Non-pigmented ciliary epithelial cell (primary cell): ENCODE measurements at places on chromosomes 5 and 9.

- no peak for DNase-seq
These were observed 23.1 kb downstream of the CENPK start for GRCh38 chr5:65539827-65540226.

DNA sequence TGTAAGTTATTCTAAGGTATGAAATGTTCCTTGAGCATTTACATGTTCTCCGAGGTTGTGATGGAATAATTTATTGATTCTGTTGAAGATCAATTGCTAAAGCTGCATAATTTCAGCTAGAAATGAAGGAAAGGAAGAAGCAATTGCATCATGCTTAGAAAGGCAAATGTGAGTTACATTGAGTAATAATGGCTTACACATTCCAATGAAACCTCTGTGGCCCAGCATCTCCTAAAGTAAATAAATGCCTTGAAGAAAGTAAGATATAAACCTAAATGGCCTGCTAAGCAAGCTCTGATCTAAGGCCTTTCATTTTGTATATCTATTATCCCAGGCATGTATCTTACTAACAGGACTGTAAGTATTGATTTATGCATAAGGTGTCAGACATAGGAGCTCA lies 677.3 kb upstream of the RGMB start:
- DNase-seq, result peak; percentile 65

DNA sequence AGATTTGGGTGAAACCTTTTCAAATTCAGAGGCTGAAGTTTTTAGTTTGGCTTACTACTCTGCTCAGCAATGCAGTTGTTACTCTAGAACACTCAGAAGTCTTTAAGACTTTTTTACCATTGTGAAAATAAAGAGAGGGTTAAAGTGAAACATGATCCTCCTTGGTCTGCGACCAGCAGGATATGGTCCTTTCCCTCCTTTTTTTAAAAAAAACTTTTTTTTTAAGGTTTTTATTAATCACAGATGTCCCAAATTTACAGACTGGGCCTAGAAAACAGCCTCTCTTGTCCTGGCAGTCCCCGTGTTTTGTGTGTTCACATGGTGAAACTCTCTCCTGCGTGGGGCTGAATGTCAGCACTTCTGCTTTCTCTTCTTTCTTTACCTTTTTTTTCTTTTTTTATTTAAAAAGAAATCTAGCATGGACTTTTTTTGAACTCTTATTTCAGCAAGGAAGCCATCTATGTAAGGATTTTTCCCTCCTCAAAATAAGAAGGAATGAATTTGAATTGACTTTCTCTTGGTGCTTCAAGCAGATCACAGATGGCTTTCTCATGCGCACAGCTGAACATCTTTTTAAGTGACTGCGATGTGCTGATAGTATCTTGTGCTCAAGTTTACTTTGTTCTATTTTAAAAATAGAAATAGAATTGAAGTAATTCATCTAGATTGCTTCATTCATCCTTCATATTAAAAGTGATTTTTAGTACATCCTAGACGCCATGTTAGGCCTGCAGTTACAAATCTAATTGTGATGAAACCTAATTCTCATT lies 128.7 kb upstream of the OTULINL start:
- no peak for DNase-seq

DNA sequence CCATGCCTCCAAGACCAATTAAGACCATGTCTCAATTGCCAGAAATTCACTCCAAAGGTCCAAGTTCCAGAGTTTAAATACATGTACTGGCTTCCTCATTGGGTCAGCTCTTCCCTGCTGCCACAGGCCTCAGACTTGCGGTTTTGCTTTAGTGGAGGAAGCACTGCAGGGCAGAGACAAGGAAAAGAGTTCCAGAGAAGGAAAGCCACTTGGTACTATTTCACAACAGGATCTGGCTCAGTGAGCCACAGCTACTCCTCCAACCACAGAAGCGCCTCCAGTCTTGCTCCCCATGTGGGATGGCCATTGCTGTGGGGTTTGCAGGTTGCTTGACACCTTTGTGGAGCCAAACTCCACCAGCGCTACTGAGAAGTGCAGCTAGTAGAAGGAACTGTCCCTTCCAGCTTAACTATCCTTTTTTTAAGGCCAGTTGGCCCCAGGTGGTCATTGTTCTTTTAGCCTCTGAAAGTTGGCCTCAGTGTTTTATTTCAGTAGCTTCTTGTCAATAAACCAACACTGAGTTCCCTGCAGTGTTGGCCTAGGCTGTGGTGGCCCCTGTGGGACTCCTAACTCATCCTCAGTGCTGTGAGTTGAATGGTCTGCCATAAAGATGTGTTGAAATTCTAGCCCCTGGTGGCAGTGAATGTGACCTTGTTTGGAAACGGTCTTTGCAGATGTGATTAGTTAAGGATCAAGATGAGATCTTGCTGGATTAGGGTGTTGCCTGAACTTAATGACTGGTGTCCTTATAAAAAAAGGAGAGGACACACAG lies 93.7 kb upstream of the DAP start:
- DNase-seq, result no peak

GRCh38 chr9:95741631-95742030 lies 133.9 kb upstream of the ERCC6L2 start:
- DNase-seq, result no peak

- no peak for DNase-seq
These were observed 26.9 kb downstream of the RASEF start for GRCh38 chr9:83036043-83036442.

GRCh38 chr5:44770780-44771717 lies 37.7 kb upstream of the MRPS30 start:
- no peak for DNase-seq

DNA sequence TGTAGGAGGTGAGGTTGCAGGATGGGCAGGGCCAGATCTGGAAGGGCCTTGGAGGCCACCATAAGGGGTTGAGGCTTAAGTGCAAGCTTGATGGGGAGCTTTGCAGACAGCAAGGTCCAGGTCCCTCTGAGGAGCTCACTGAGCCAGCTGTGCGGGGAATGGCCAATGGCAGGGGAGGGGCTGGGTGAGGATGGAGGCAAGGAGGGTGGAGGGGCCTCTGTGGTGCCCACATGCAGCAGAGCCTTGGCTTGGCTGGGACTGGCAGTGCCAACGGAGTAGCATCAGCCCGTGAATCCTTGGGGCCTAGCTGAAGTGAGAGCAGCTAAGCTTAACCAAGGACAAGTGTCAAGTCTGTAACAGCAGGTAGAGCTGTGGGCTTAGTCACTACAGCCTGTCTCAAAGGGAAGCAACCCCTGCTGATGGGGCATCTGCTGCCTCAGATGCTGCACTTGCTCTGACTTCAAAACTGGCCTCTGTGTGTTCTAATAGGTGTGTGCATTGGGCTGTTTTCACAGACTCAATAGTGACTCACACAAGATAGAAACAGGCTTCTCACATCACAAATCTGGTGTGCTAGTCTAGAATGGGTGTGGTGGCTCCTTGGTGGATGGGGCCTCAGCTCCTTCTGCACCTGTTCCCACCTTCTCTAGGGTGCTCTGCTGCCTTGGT lies 16.3 kb downstream of the GALNT12 start:
- DNase-seq, result no peak

GRCh38 chr9:17402309-17402708 lies 176.6 kb upstream of the SH3GL2 start:
- DNase-seq, result no peak

DNA sequence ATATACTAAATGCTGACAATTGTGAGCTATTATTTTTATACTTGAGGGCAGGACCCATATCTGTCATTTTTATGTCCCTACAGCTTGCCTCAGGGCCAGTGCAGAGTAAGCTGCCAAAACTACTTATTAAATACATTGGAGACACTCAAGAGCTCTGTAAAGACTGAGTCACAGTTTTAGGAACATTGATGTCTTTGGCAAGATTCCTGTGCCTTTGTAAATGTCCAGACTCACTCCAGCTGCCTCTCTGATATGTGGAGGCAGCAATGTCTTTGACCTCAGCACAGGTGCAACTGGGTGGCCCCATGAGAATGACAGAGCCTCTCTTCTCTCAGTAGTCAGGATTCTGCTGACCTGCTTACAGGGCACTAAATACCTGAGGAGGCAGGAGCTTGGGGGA lies 363.2 kb downstream of the OSTF1 start:
- no peak for DNase-seq

DNA sequence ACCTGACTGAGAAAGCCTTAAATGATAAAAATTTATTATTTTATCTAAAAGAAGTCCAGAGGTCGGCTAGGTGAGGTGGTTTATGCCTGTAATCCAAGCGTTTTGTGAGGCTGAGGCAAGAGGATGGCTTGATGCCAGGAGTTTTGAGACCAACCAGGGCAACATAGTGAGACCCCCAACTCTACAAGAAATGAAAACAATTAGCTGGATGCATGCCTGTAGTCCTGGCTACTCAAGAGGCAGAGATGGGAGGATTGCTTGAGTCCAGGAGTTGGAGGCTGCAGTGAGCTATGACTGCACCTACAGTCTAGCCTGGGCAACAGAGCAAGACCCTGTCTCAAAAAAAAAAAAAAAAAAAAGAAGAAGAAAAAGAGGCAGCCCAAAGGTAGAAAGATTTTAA lies 179.9 kb upstream of the KIF2A start:
- no peak for DNase-seq

- DNase-seq, result no peak
These were observed 5.3 kb downstream of the NFX1 start for GRCh38 chr9:33295571-33295970.

- DNase-seq, result peak; percentile 5
These were observed 68.5 kb downstream of the TENT4A start for GRCh38 chr5:6781716-6782115.

DNA sequence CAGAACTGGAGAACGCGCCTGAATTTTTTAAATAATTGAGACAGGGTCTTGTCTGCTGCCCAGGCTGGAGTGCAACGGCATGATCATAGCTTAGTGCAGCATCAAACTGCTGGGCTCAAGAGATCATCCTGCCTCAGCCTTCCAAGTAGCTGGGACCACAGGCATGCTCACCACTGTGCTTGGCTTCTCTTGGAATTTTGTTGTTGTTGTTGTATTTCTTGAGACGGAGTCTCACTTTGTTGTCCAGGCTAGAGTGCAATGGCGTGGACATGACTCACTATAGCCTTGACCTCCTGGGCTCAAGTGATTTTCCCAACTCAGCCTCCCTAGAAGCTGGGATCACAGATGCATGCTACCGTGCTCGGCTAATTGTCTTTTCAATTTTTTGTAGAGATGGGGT lies 58.4 kb upstream of the DAB2IP start:
- DNase-seq, result no peak

DNA sequence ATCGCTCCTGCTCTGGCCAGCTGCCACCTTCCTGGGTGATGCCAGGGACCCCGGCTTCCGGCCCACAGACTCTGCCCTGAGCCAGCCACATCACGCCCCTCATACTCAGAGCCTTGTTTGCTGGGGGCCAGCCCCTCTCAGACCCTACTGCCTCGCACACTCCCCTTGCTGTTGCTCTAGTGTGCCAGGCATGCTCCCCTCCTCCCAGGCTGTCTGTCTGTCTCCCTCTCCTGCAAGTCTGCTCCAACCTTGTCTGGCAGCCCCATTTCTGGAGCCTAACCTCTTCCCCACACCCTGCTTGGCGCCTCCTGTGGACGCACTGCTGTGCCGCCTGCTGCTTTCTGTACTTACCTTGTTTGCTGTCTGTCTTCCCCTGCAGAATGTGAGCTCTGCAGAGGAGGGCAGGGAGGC lies 184.7 kb downstream of the HSPA4 start:
- no peak for DNase-seq

DNA sequence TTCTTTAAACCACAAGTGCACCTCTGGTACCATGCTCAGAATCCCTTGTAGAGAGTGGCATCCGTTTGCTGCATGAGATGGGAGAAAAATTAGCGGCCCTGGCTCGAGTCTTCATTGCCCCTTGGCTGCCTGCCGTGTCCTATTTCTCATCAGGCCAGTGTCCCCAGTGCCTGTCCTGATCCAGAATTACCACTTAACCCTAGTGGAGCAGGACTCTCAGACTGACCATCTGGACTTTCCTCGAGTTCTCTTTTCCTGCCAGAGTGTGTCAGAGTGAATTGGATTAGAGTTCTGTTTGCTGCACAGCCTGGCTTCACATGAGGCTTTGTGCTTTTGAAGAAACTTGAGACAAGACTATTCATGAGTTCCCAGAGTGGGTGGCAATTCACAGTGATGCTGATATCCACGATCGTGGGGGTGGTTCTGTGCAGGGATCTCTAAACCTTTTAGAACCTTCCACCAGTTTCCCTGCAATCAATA lies 92.6 kb downstream of the C9orf152 start:
- no peak for DNase-seq

- DNase-seq, result no peak
These were observed 215.7 kb upstream of the TBC1D2 start for GRCh38 chr9:98471185-98471584.

GRCh38 chr5:74543162-74543995 lies 97.1 kb downstream of the ENC1 start:
- DNase-seq, result peak; percentile 72

DNA sequence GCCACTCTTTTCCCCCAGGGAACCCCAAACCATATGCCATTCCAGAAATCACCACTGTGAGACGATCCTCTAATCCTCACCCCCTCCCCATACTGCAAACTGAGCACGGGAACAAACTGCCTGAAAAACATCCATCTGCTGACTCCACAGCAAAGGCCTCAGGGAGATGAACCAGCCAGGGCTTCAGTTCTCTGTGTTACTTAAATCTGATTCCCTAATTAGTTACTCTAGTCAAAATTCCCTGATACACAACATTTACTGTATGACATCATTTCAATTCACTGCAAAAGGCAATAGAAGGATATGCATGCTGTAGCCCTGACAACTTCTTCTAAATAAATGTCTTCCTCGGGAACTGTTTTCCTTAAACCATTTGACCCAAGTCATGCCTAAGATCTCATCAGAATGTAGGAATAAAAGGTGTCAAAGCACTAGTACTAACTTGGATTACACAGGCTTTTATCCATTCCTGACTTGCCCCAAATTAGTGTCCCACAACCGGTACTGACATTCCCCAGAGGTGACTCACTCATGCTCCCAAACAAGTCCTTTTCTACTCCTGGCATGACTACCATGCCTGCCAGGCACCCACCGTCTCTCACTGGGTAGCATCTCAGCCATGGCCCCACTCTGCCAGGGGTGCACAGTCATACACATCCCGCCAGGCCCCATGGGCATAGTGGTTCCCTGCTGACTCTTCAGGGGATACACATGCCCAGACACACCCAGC lies 35.0 kb downstream of the MTX3 start:
- DNase-seq, result no peak

DNA sequence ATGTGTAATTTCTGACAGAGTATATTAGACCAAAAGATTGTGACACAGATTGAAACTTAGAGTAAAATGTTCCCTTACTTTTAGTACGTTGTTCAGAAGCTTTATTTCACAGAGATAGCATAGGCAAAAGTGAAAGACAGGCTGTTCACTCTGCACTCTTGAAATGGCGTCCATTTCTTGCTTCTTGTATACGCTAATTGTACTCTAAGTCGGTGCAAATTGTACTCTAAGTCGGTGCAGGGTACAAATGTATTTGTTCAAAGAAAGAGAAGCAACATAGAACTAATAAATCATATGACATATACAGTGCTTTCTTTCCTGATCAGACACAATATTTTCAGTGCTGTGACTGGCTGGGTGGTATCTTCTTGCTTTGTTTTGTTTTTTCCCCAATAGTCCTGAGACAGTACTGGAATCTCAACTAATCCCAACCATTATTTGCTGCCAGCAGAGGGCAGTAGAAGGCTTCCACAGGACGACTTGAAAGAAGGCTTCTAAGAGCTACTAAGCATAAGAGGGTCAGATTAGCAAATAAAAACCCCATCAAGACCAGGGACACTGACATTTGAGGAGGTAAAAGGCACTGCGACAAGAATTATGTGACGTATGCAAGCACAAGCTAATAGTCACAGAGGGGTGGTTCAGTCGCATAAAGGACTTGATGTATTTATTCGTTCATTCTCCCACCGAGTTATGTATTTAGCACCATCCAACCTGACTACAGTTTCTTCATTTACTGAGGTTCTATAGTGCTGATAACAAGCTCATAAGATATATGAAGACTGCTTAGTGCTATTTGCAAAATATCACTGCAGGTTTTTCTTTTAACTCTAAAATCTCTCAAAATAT lies 831.8 kb downstream of the TAF11L14 start:
- DNase-seq, result peak; percentile 24
